ENCODE measurements at places on chromosomes 5 and 9.

GRCh38 chr5:147754372-147755122 lies 28.0 kb downstream of the JAKMIP2 start:
- DNase-seq: no peak

DNA sequence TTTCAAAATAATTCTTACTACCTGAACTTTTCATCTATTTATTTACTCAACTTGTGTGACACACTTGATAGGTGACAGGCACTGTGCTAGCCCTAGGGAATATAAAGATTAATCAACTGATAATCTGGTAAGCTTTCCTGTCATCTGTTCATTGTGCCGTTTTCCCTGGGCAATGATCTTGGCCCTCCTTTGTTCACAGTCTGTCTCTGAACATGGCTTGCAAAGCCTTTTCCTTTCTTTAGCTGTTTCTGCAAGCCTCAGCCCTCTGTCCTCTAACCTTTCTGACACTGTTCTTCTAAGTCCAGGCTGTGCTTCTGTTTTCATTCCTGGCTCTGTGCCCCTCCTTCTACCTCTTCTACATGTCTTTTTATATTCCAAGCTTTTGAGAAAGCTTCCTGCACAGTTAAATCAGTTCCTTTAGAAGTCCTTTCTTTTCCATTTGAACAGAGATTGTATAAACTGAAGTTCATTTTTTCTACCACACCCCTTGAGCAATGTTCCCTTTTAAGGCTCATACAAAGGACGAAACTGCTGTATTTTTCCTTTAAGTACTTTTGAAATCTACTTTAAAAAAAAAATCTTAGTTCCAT lies 803.0 kb upstream of the ZNF608 start:
- DNase-seq: no peak

DNA sequence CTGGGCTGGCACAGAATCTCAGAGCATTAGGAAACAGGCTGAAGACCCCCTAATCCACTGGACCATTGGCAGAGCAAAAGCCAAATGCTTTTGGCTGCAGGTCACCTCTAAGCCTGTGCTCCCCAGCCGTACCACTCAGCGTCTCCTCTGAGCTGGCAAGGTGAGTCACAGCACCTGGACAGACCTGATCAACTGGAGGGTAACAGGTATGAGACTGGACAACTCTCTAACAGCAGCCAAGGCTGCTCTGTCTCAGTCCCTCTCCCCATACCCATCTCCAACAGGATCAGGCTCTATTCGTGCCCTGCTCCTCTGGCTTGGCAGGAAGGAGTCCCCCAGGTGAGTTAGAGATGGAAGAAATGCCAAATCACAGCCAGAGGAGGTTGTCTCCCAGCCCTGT lies 4.7 kb downstream of the GOLGA2 start:
- no peak for DNase-seq

GRCh38 chr9:137502008-137502911 lies 43.1 kb upstream of the NSMF start:
- DNase-seq: no peak

DNA sequence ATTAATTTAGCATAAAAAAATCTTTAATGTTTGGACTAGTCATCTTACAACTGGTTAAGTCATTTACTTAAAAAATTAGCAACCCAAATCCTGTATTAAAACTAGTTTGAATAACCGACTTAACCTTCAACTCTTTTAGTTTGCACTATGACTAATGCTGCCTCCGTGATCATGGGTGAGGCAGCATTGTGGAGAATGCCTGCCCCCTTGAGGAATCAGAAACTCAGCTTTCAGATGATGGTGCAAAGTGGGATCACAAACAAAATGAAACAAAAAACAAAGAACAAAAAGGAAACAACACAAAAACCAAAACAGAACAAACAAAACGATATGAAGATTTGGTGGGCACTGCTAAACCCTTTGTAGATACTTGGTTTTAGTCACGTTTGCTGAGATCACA lies 127.0 kb upstream of the PALM2AKAP2 start:
- no peak for DNase-seq

DNA sequence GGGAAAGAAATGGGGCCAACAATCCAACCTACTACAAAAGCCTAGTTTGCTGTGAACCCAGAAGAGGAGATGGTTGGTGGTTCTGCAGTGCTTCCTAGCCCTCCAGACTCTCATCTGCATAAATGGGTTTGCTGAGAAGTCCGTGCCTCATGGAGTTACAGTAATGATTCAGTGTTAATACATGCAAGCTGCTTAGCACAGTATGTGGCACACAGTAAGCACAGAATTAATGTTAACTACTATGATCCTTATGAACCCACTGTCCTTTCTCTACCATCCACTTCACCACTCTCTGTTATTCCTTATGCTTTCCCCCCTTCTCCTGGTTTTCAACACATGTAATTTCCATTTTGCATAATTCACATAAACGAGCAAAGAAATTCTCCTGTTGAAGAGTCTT lies 100.0 kb downstream of the ACTBL2 start:
- DNase-seq: no peak

DNA sequence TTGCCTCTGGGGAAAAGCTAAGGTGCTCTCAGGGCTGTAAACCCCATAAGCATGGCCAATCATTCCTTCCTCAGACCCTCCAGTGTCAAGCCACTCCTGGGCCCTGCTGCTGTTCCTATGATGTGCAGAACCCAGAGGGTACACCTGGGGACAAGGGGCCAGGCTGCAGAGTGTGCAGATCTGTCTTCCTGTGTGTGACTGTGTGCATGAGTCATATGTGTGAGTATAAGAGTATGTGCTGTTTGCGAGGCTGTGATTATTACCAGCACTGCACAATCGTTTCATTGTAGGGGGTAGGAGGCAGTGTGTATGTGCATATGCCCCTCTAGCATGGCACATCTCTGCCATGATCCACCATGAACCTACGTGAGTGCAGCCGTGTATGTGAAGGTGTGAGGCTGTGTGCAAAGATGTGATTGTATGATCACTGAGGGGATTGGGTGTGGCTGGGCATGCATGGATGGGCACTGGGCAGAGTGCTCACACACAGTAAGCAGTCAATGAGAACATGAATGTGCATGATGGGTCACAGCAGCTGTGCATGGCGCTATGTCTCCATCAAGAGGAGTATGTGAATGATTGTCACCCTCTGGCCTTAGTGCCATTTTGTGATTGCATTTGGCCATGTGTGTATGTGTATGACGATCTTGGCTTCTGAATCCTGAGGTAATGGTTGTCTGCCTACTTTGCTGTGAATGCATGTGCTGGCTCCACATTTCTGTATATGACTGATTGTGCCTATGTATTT lies 2.4 kb upstream of the OR1K1 start:
- DNase-seq: no peak

GRCh38 chr5:149682532-149683075 lies 47.5 kb upstream of the PPARGC1B start:
- no peak for DNase-seq

DNA sequence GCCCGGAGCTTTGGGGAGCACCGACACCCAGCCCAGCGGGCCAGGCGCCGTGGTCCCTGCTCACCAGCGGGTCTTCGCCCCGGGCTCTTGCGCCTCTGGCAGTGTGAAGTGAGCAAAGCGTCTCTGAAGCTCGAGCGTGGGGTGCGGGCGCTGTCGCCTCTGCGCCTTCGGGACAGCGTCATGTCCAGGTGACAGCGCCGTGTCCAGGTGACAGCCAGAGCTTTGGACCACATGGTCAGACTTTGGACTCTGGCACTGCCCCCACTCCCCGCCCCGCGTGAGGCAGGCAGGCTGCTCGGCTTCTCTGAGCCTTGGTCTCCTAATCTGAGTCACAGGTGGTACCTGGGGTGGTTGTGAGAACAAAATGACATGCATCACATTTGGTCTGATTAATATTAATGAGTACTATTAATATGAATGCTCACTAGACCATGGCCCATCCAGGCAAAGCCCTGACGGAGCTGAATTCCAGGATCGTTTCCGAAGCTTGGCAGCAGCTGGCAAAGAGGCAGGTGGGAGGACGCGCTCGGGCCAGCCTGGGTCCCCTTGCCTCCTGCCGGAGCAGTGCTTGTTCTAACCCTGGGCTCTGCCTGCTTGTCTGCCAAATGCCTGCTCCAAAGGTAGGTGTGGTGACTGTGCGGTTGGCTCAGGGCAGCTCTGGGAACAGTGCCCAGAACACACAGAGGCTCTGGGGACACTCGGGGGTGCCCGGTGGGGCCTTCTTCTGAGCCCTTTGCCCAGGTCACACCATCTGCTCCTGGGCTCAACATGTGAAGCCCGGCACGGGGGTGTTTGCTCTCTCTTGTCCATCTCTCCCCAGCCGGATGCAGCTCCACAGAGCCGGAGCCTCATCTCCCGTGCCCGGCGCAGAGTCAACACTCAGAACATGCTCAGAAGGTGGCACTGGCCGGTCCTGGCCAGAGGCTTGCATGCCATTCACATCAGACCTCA lies 157.1 kb downstream of the OLFM1 start:
- DNase-seq: no peak

GRCh38 chr5:68504306-68504705 lies 288.8 kb downstream of the PIK3R1 start:
- DNase-seq: no peak

DNA sequence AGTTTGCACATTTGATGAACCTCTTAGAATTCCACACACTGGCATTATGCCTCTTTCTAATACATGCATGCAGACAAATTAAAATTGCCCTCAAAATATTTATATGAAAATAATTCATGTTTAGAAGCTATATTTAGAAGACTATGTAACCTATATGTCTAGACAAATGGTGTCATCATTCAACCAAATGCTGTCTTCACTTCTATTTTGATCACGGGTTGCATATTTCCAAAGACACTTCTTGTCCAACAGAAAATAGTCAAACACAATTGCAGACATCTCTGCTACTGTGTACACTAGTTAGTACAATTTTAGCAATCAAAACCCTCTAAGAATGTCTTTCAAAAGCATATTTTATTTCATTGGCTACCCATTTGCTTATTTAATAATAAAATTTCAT lies 114.0 kb downstream of the FBXO38 start:
- no peak for DNase-seq

- DNase-seq: no peak
Measured at GRCh38 chr5:66603164-66603563, 7.0 kb downstream of the MAST4 start.

DNA sequence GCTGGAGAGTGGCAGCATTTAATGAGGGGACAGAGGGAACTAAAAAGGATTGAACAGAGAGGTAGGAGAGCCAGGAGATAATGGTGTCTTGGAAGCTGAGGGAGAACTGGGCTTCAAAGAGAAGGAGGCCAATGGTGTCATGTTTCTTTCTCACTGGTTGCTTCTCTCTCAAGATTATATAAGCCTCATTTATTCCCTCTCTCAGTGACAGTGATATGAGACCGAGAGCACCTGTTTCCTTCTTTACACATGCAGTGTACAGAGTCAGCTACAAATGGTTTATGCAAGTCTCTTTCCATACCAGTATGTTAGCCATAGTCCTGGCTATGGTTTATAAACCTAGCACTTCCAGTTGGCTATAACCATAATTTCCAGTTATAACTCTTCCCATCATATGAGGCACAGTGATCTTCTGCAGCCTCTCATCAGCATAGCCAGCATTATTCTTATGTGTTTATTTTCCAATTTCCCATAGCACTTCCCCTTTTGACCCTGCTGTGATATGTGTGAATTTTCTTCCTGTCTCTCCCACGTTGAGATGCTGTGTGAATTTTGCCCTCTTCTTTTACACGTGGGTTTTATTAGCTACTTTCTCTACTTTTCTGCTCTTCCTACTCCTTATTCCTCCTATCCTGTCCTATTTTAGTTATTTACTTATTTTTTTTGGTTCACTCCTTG lies 71.2 kb downstream of the UNC13B start:
- DNase-seq: no peak

DNA sequence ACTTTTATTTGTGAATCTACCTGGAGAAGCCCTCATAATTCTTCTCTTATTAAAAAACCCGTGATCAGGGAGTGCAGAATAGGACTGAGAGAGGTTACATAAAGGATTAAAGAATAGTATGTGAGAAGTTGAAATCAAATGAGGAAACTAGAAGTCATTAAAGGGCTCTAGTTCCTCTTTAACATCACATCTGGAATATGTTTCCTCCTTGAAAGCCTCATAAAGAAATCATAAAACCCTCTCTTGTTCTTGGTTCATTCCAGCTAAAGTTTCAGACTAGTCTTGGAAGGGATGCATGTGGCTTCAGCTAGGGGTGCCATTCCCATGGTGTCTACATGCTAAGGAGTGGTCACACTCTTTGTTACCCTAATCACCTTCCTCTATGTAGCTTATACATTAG lies 5.7 kb upstream of the C5orf46 start:
- no peak for DNase-seq

- no peak for DNase-seq
Measured at GRCh38 chr9:35569206-35569605, 35.9 kb upstream of the TESK1 start.

DNA sequence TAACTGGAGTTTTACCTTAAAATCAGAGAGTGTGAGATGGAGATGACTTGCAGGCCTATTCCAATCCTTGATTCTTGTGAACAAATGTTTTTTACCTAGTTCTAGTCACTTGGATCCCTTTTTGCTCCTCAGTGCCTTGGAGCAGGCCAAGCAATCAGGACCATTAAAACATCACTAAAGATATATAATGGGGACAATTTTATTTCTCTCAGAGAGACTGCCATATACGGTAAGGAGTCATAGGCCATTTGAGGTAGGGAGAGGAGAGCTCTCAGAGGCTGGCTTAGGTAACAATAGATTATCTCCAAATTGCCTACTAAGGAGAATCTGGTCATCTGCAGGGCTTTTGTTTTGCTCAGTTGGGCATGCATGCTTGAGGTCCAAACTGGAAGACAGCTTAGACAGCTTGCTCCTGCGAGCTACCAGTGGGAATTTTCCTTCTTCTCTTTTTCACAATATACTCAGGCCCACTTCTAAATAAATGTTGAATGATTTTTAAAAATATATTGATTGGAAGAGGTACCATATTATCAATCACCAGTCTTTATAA lies 44.0 kb downstream of the FREM1 start:
- DNase-seq: no peak

DNA sequence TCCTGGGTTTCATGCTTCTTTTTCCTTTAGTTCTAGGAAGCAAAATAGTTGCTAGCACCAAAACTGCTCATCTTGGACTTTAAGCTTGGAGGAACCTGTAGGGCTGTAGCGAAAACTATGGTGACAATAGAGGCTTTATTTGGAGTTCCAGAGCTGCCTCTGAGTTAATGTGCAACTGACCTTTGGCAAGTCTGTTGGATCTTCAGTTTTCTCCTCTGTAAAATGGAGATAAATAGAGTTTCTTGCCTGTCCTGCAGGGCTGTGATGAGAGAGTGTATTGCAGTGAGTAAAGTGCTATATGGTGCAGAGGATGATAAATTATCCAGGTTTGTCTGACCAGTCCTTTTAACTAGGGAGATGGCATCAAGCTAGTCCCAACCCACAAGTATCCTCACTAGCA lies 417.0 kb downstream of the MAN2A1 start:
- DNase-seq: no peak

DNA sequence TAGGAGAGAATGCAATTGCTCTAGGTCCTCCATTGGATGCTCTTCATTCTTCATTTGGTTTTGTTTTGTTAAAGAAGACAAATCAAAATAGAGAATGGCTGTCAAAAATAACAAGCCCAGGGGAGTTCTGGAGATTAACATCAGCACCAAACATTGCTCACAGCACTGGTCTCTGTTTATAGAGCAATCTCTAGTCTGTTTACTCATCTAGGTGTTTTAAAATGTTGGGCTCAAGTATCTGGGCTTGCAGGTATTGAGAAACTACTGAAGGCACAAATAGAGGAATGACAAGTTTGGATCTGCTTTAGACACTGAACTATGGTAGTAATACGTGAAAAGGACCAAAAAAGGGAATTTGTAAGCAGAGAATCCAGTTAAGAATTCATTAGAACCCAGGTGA lies 77.0 kb upstream of the TMC1 start:
- no peak for DNase-seq
